ENCODE measurements at places on chromosomes 11 and 22.

GRCh38 chr11:116773203-116774097 lies 663 bp upstream of the BUD13 start:
- no peak for DNase-seq

- no peak for DNase-seq
These were observed 9.0 kb upstream of the CCT8L2 start for GRCh38 chr22:16601437-16602223.

GRCh38 chr11:93490996-93491618 lies 52.1 kb downstream of the SMCO4 start:
- DNase-seq, result no peak

DNA sequence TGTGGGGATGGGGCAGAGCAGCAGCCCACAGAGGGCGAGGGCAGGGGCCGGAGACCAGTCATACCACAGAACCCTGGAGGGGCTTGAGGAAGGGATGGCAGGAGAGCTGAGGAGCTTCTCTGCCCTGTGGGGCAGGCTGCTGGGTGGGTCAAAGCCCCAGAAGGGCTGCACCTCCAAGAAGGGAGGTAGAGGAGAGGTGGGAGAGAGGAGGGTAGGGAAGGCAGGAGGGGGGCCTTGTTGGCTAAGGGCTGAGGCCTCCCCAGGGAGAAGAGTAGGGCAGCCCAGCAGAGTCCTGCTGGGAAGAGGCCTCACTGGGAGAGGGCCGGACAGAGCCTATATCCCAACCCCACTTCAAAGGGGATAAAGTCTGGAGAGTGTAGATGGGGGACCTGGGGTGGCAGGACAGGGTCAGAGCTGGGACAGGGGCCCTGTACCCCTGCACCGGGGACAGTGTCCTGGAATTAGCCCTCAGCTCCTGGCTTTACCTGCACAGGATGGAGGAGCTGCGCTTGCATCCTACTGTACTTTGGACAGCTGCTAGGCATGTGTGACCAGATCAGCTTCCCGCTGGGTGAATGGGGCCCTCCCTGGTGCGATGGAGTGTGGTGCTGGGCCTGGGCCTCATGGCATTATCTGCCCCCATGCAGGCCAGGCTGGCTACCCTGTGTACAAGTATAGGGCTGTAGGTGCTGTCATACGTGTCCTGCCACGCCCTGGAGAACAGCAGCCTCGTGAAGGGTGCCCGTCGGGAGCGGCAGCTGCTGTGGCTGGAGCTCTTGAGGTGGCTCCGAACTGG lies 7.3 kb downstream of the DGCR6L start:
- DNase-seq, result no peak

GRCh38 chr11:1077417-1078119 lies 2.9 kb downstream of the MUC2 start:
- no peak for DNase-seq

- no peak for DNase-seq
These were observed 8.2 kb upstream of the SYT8 start for GRCh38 chr11:1826552-1827094.

GRCh38 chr11:12691473-12691872 lies 17.3 kb downstream of the TEAD1 start:
- no peak for DNase-seq

DNA sequence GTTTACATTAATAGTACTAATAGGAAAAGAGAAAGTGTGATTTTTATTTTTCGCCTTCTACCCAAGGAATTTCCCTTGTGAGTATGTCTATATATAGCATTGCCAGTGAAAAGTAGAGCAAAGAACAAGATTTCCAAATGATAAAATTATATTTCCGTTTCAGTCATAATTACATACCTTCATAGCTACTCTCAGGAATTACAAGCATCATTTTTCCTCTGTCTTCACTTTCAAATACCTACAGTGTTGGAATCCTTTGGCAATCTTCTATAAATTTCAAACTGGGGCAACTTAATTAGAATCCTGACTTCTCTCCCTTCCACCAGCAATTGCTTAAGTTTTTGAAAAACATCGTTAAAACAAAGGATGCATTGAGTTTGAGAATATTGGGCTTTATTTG lies 35.5 kb upstream of the SPON1 start:
- no peak for DNase-seq

DNA sequence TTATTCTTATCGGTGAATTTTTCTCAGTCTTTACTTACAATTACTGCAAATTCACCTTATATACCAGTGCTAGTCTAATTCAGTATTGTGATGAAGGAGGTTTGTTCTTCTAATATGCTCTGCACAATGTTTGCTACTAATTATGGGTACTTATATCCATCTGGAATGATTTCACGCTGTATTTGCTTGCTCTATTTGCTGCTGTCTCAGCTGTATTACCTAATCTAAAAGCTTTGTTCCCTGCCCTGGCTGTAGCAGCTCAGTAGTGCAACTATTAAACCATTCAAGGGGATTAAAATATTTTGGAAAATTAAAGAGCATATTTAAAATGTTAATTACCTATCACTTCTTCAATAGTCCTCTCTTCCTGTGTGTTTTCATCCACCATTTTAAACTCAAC lies 375.3 kb downstream of the LUZP2 start:
- no peak for DNase-seq

GRCh38 chr11:86606270-86606835 lies 66.1 kb downstream of the ME3 start:
- DNase-seq, result no peak

All from GM18507 (cell line).